ENCODE measurements at places on chromosomes 11 and 22.

DNA sequence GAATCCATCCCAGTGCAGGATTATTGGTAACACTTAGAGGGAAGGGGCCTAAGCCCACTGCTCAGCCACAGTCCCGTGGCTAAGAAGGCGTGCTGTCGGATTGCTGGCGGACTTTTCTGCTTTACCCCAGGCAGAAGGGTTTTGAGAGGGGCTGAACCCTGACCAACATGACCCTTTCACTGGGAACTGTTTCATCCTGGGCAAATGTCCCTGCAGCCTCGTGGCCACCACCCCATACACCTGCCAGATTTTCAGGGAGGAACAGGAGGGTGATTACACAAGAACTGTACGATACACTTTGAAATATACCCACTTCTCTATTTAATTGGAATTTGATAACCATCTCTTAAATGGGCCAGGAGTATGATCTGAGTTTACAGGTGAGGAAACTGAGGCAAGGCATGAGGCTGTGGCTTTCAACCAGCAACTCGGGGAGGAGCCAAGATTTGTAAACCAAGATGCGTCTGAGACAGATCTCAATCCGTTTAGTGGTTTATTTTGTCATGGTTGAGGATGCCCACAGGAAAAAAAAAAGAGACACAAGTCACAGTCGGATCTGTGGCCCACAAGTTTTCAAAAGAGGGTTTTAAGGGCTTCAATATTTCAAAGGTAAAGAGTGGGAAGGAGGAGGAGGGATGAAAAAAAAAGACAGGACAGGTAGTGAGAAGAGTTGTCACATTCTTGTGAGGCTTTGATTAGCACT is 6.1 kb upstream of the APOL3 start:
- DNase-seq = no peak

DNA sequence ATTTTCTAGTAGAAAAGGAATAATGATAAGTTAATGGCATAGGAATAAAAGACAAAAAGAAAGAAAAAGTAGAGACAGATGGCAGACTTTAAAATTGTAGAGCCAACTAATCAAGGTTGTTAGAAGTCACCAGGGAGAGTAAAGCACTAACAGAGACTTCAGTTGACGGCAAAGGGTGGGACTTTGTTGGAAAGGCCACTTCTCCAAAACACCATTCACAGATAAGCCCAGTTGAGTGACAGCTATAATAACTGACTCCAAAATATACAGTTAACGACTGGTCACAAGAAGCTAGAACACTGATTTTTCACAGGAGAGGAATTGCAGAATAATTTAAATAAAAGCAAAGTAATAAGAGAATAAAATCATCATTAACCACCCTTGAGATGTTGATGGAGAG is 16.0 kb upstream of the SOX6 start:
- DNase-seq = no peak

GRCh38 chr22:22753526-22754267 is 109.3 kb downstream of the GGTLC2 start:
- peak; percentile 70 for DNase-seq

DNA sequence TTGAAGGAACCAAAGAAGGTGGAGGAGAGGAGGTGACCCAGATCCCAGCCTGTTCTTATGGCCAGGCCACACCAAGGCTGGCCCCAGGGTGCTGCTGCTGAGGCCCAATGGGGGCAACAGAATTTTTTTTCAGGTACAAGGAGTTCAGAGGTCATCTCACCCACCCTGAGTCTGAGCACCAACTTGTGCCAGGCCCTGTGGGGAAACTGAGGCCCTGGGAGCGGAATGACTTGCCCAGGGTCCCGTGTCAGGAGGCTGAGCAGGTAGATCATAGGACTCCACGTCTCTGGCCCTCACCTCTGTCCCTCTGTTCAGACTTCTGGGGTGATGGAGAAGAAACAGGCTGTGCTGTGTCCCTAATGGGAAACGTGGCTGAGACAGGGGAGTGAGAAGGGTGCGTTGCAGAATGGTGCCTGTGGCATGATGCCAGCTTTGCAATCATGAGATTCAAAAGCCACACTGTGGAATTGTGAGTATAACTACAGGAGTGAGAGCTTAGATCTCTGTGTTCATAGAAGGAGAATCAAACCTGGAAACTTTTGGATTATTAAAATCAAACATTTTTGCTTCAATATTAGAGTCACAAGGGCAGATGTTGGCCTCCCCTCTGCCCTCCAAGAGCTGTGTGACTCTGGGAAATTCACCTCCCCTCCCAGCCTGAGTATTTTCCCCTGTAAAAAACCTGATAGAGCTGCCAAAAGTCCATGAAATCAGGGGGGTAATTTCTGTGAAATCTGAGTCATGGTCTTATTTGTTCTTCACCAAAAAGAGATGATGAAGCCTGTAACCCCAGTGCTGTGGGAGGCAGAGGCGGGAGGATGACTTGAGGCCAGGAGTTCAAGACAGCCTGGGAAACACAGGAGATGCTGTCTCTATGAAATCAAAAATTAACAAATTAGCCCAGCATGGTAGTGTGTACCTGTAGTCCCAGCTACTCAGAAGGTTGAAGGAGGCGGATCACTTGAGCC is 874 bp downstream of the APOL1 start:
- DNase-seq = no peak

DNA sequence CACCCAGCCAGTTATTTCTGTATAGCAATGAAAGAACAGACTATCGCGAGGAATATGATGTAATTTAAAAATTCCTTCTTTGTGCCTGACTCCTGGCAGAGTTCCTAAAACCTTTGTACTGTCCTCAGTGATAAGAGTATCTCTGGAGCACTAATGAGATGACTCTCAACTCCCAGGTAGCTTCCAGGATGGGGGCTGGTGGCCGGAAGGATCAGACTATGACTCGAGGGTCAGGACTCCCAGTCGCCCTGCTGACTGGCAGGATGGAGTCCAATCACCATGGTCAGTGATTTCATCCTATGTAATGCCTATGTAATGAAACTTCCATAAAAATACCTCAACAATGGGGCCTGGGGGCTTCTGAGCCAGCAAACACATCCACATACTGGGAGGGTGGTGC is 135.1 kb downstream of the SHANK2 start:
- DNase-seq = no peak

GRCh38 chr11:105179542-105180278 is 40.1 kb upstream of the CARD18 start:
- no peak for DNase-seq

- no peak for DNase-seq
Observed at GRCh38 chr11:24885580-24886173, 388.8 kb downstream of the LUZP2 start.

DNA sequence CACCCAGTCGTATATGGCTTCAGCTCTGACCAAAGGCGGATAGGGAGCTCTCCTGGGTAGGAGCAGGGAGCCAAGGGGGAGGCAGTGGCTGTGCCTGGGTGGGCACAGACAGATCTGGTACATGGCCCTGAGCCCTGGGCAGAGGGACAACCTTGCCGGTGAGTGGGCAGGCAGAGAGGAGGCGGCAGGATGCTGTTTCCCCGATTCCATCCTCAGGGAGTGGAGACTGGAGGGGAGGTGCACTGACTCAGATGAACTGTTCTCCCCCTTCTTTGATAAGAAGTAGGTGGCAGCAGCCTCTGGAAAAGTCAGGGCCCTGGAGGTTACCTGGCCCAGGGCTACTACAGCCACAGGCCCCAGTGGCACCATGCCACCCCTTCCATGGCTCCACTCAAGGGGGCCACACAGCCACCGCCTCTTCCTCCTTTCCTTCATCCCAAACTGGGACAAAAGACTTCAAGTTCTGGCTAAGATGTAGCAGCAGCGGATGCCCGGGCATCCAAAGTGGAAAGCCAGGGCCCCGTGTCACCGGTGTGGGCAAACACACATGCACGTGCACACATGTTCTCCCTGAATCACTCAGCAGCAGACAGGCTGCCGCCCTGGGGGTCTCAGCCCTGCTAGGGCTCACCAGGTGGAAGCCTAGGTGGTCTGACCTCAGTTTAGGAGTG is 13.4 kb downstream of the CXCR5 start:
- DNase-seq = no peak

DNA sequence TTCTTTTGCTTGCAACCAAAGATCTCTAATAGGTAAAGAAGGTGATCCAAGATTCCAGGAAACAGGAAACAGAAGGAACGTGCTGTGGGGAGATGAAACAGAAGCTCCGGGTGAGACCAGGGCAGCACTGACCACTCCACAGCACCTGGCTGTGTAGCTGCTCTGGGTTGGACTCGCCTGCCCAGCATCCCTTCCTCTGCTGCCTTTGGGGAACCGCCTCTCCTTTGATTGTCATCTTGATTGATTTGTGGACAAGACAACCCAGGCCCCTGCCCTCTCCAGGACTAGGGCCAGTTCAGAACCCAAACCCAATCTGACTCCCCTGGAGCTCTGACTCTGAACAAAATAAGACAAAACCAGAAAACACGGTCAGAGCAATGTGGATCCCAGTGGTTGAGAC is 14.7 kb upstream of the APOBEC3A start:
- DNase-seq = no peak

GRCh38 chr11:17992916-17993315 is 19.9 kb downstream of the SERGEF start:
- DNase-seq = no peak

- peak; percentile 84 for DNase-seq
Observed at GRCh38 chr11:72069787-72070251, 10.5 kb downstream of the NUMA1 start.

DNA sequence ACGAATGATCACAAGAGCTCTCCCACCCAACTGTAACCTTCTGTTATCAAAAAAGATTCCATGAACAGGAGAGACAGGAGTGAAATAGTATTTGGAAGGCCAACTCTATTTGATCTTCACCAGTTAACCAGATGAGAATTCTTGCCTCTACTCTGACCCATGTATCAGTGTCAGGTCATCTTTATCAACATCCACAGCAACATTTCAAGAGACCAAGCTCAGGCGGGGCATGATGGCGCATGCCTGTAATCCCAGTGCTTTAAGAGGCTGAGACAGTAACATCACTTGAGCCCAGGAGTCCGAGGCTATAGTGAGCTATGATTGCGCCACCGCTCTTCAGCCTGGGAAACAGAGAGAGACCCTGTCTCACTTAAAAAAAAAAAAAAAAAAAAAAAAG is 62.3 kb downstream of the GAB2 start:
- peak; percentile 33 for DNase-seq

GRCh38 chr22:49420651-49421050 is 407.0 kb downstream of the BRD1 start:
- DNase-seq = no peak

GRCh38 chr22:29722151-29722550 is 2.3 kb downstream of the CABP7 start:
- DNase-seq = peak; percentile 44

DNA sequence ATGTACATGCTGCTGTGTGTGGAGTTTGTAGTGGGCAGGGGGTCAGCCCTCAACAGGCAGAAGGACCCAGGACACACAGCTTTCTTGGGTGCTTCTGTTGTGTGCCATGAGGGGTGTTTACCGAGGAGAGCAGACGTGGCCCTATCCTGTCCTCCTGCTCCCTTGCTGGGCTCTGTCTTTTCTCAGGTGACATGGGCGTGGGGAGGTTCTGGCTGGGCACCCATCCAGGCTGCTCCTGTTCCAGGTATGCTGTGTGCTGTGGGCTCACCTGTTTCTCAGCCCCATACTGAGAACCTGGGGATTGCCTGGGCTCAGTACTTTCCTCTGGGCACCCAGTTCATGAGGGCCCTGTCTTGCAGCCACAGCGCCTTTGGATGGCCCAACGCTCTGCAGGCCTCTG is 23.3 kb downstream of the MICALL1 start:
- DNase-seq = no peak

DNA sequence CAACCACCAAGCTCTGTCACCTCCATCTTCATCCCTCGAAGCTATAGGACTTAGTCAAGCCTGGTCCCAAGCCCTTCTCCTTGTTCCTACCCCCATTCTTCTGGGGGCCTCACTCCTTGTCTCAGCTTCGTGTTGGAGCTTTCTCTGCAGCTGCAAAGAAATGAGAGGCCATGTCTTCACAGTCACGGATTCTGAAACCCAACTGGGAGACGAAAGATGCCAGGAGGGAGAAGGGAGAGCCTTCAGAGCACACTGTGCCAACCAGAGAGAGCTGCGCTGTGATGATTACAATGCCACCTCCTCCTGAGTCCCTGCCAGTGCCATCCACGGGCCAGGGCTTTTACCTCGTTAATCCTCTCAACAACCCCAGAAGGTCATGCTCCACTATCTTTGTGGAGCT is 469.3 kb downstream of the TBC1D22A start:
- DNase-seq = no peak

DNA sequence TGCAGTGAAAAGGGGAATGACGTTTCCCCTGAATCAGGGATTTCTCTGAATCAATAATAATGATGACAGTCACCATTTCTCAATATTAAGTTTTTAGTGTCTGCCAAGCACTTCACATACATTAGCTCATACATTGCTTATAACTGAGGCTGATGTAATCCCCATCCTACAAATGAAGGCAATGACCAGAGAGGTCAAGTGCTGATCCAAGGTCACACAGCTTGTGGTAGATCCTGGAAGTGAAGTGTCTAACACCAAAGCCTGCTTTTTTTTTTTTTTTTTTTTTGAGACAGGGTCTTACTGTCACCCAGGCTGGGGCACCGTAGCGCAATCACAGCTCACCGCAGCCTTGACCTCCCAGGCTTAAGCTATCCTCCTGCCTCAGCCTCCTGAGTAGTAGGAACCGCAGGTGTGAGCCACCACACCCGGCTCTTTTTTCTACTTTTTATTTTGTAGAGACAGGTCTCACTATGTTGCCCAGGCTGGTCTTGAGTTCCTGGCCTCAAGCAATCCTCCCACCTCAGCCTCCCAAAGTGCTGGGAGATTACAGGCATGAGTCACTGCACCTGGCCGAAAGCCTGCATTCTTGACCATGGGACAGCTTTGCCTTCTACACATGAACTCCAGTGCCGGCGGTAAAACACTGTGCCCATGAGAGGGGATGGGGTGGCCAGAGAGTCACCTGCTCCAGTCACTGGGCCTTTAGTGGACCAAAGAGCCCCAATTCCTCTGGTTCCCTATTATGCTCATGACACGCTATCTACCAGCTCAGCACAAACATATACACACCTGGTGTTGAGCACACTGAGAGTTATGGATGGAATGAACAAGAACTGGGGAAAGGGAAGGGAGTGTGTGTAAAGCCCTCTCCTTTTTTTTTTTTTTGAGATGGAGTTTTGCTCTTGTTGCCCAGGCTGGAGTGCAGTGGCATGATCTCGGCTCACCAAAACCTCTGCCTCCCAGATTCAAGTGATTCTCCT is 17.4 kb downstream of the ARHGAP1 start:
- DNase-seq = no peak

Measured in NB4 (cell line).